ENCODE measurements at places on chromosomes 16 and 17. TPM values are rescaled to one million over a fixed set of nuclear protein-coding genes. Genes with fewer than 3 reads are reported as not detected.
A peak's percentile ranks its signal among the peaks of the same experiment; 100 is the strongest.

Gene RPH3AL
- 30.5 TPM for total RNA-seq

Gene CTCF
- 43.1 TPM for total RNA-seq

Gene SULT1A4
- total RNA-seq: 6.5 TPM

Gene FBXW10
- not detected for total RNA-seq

GRCh38 chr16:10517868-10518267 is 62.5 kb downstream of the EMP2 start:
- H3K4me3 ChIP-seq: no peak overlapping the region
- no peak for DNase-seq
- no peak overlapping the region for H3K27ac ChIP-seq
- no peaks in the 10 kb centered on the region for H3K27me3 ChIP-seq
- H3K36me3 ChIP-seq: no peaks in the 10 kb centered on the region
- peaks cover 9% of the 10 kb centered on the region for H3K4me1 ChIP-seq

GRCh38 chr17:1203967-1204291 is 24.1 kb upstream of the ABR start:
- no peaks in the 10 kb centered on the region for H3K27me3 ChIP-seq
- DNase-seq: no peak
- no peak overlapping the region for H3K27ac ChIP-seq
- no peaks in the 10 kb centered on the region for H3K36me3 ChIP-seq
- H3K4me1 ChIP-seq: peaks cover 2% of the 10 kb centered on the region

DNA sequence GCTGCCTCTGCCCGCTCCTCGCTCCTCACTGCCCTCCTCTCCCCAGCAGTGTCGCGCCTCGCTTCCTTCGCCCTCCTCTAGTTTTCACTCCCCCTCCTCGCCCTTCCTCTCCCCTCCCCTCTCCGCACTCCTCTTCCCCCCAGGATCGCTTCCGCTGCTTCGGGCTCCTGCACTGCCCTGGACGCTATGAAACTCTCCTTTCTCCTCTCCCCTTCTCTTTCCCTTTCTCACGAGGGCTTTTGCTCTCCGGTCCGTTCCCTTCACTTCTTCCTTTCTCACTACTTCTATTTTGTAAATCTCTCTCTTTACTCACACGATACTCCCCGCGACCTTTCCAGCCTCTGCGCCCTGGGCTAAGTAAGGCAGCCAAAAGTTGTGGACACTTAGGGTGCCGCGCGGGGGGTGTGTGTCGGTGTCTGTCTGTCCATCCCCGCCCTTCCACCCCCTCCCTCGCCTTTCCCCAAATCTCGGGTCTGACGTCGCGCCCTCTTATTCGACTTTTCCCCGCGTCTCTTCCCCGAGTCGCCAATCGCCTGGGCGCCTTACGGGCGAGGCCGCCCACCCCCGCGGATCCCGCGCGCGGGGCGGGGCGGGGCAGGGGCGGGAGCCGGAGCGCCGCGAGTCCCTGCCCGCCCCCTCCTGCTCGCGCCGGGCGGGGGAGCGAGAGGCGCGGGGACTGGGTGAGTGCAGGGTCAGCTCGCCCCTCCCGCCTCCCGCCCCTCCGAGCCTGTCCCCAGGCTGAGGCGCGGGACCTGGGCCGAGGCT is at the start of gene IRX3:
TSS of gene IRX3 (minus strand) at position 422 of the 765 bp plus-strand sequence. CDS start 737 bp downstream, outside the sequence.
- H3K4me1 ChIP-seq: peaks cover 1% of the 10 kb centered on the region
- peak within 1 kb of the TSS; percentile 21 for H3K27ac ChIP-seq
- H3K4me3 ChIP-seq: peak within 1 kb of the TSS; percentile 47
- H3K27me3 ChIP-seq: peaks cover 3% of the 10 kb centered on the region
- DNase-seq: peak; percentile 29
- H3K36me3 ChIP-seq: no peaks in the 10 kb centered on the region

DNA sequence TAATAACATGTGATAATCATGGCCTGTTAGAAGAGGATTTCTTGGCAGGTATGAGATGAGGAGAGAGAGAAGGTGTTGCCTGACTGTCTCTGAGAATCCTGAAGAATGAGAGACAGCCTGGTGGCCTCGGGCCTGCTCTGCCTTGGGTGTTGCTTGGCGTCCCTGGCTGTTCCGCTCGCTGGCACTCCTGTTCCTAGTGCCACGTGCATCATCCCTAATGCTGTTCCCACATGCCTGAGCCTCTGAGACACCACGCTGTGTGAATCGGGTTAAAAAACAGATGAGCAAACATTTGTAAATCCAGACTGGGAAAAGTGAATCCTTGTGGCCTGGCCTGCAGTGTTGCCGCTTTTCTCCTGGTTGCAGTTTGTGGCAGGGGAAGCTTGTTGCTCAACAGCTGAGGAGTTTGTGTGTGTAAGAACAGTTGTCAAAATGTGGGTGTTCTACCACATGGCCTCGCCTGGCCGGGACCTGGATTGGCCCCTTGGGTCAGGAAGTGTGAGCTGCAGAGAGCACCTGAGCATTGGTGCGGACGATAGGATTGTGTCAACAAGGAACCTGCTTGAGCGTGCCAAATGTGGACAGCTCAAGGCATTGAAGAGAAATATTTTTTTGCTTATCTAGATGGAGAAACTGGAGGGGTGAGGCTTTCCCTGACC is 22.0 kb downstream of the UBN1 start:
- H3K27me3 ChIP-seq: no peaks in the 10 kb centered on the region
- no peak for DNase-seq
- no peaks in the 10 kb centered on the region for H3K36me3 ChIP-seq
- H3K27ac ChIP-seq: no peak overlapping the region

- H3K27ac ChIP-seq: no peak overlapping the region
- H3K36me3 ChIP-seq: no peaks in the 10 kb centered on the region
- no peak overlapping the region for H3K4me3 ChIP-seq
- no peaks in the 10 kb centered on the region for H3K4me1 ChIP-seq
- no peaks in the 10 kb centered on the region for H3K27me3 ChIP-seq
- DNase-seq: no peak
These were observed 193.4 kb upstream of the GSE1 start for GRCh38 chr16:85419503-85420408.

DNA sequence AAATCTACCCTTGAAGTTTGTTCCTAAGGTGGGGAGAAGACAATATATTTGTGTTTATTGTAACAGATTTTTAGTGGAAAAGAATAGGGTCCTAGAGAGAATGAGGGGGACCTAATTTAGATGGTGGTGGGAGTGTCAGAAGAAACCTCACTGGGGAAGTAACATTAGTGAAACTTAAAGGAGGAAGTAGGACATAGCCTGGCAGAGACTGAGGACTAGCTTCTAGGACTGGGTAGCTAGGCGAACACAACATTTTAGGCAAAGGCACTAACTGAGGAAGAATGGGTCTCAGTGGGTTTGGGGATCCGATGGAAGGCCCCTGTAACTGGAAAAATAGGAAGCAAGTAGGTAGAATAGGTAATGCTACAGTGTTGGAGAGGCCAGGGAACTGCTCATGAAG is 4.2 kb upstream of the ARL2BP start:
- H3K27ac ChIP-seq: no peak overlapping the region
- no peaks in the 10 kb centered on the region for H3K27me3 ChIP-seq
- H3K36me3 ChIP-seq: no peaks in the 10 kb centered on the region
- peaks cover 2% of the 10 kb centered on the region for H3K4me1 ChIP-seq
- H3K4me3 ChIP-seq: no peak overlapping the region

DNA sequence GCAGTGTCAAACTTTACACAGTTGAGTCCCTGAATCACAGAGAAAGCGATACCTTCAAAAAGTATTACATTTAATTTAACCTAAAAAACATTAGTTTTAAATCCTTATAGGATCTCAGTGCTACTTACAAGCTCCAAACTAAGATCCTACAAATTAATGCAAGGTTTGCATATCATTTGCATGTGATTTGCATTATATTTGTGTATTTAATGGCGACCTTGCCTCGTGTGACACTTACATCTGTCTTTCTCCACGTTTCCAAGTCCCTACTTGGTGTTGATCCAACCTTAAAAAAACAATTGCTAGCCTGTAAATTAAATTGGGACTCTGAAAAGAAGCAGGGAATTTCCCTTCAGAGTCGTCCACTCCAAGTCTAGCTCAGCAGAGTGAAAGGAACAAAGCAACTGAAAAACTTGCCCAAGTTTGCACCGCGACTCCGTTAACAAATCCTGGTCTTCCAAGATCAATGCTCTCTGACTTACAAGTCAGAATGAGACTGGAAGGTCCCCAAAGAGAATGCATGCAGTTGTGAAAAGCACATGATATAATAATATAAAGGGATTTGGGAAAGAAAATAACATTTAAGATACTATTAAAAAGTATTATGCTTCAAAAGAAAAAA is 739 bp upstream of the FAM117A start:
- H3K27ac ChIP-seq: peak overlapping the region; percentile 18
- peaks cover 7% of the 10 kb centered on the region for H3K4me1 ChIP-seq
- DNase-seq: no peak
- H3K36me3 ChIP-seq: no peaks in the 10 kb centered on the region
- H3K4me3 ChIP-seq: peak overlapping the region; percentile 64

DNA sequence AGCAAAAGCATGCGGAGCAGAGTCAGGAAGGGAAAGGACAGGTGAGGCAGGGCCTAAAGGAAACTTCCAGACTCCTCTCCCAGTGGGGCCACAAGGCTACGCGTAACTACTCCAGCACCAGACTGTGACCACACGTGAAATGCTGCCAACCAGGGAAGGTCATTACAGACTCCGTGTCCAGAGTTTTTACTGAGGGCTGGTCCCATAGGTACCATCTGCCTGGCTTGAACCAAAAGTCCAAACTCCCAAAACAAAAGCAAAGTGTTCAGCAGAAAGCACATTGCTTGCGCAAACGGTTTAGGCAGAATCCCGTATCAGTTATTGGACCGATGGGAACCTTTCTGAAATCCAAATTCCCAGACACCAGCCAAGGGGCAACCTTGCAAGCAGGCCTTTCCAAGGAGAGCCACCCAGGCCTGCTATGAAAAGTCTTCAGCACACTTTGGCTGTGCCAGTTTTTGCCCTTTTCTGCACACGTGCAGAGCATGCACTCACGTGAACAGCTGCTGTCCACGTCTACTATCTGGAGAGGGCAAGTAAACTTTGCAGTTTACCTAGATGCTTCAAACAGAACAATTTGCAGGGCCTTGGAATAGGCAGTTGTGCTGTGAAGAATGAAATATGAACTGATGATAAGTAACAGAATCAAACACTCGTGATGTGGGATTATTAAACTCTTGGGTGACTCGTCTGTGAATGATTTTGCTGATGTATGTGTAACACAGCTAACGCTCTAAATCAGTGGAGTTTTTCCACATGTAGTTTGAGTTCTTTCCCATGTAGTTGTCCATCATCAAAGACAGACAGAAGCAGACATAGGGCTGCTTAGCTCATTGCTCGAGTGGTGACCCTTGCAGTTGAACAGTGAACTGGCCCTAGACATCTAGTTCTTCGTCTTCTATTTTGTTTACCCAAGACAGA is 58.1 kb upstream of the CRISPLD2 start:
- no peaks in the 10 kb centered on the region for H3K27me3 ChIP-seq
- no peak overlapping the region for H3K27ac ChIP-seq
- DNase-seq: no peak
- peaks cover 5% of the 10 kb centered on the region for H3K4me1 ChIP-seq

DNA sequence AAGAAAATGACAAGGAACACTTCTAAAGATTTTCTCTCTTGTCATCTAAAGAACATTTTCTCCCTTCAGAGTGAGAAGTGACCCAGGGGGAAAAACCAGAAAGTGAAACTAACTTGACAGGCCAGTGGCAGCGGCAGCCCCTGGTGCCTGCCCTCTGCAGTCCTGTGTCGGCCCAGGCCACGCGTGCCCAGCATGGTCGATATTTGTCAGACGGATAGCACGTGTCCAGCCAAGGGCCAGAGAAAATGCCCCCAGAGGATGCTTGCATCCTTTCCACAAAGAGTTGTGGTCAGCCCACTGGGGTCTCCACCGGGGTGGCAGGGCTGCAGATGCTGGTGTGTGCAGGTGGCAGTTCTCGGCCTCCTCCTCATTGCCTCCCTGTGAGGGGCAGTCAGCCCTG is 176.6 kb downstream of the RAB11FIP4 start:
- no peak for DNase-seq
- peak overlapping the region; percentile 15 for H3K27ac ChIP-seq
- H3K36me3 ChIP-seq: no peaks in the 10 kb centered on the region
- peaks cover 28% of the 10 kb centered on the region for H3K4me1 ChIP-seq
- H3K4me3 ChIP-seq: no peak overlapping the region

DNA sequence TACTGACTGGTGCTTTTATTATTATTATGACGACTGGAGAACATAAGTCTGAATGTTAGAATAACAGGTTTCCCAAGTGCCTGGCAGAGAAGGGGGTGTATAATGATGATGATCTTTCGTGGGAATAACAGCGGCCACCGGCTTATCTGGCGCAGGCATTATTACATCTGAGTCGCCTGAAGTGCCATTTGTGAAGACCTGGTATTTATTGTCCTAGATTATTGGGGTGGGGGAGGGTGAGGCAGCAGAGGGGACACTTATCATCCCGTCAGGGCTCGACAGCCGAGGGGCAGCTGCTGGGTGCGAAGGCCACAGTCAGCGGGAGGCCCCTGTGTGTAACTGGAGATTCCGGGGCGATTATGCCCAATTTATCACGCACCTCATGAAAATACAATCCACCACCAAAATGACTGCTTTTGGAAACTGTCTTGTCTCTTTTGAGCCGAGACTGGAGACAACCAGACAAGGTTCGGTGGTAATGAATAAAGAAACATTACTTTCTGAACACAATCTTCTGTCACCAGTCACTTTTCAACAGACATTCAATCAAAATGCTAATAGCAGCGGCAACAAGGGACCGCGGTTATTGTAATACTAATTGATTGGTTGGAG is 199.3 kb downstream of the CCDC182 start:
- DNase-seq: no peak
- no peaks in the 10 kb centered on the region for H3K36me3 ChIP-seq
- H3K27me3 ChIP-seq: no peaks in the 10 kb centered on the region
- no peaks in the 10 kb centered on the region for H3K4me1 ChIP-seq
- H3K4me3 ChIP-seq: no peak overlapping the region

DNA sequence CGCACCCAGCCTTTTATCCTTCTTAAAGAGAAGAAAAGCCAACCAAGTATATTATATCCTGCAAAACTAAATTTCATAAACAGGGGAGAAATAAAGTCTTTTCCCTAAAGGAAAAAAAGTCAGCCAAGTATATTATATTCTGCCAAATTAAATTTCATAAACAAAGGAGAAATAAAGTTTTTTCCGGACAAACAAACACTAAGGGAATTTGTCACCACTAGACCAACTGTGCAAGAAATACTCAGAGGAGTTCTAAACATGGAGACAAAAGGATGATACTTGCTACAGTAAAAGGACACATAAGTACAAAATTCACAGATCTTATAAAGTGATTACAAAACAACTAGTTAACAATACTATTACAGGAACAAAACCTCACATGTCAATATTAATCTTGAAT is 14.4 kb upstream of the CCL18 start:
- no peaks in the 10 kb centered on the region for H3K36me3 ChIP-seq
- H3K27me3 ChIP-seq: no peaks in the 10 kb centered on the region
- no peaks in the 10 kb centered on the region for H3K4me1 ChIP-seq
- no peak for DNase-seq
